Natural killer cell treated with Interleukin-12 subunit alpha and Interleukin-12 subunit beta and Interleukin-15 and Interleukin-18, amount 100 ng/mL, for 72 hours (primary cell): ENCODE measurements at places on chromosomes 3 and 15. TPM values are rescaled to one million over a fixed set of nuclear protein-coding genes. Genes with fewer than 3 reads are reported as not detected.

CCR8 gene
- 0.45 TPM for total RNA-seq

CCDC39 gene
- total RNA-seq = not detected

TRIM71 gene
- not detected for total RNA-seq

GPR176 gene
- 0.07 TPM for total RNA-seq

LRRIQ4 gene
- total RNA-seq = not detected

TUSC7 gene
- not detected for total RNA-seq

- no peak overlapping the region for H3K27ac ChIP-seq
- no peak overlapping the region for H3K4me3 ChIP-seq
- H3K4me1 ChIP-seq = no peaks in the 10 kb centered on the region
- peaks cover 9% of the 10 kb centered on the region for H3K27me3 ChIP-seq
Measured at GRCh38 chr15:77837649-77838025, 204.9 kb upstream of the LINGO1 start.

DNA sequence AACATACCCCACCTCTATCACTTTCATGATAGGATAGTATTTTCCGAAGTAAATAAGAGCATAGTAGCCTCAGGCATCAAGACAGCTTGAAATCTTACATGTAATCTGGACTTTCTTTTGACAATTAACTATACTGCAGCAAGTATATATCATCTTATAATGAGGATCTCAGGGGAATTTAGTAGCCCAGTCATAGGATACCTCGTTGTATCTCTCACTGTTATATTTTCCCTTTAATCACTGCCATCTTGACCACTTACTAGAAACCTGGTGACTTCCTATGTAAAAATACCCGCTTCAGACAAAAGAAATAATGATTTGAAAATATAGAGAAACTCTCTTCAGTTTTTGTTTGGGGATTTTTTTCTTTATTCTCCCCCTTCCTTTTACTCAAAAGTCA lies 88.2 kb downstream of the SERPINI1 start:
- no peak overlapping the region for H3K27ac ChIP-seq
- H3K27me3 ChIP-seq = no peaks in the 10 kb centered on the region
- H3K36me3 ChIP-seq = no peaks in the 10 kb centered on the region

- DNase-seq = no peak
- no peaks in the 10 kb centered on the region for H3K27me3 ChIP-seq
- H3K4me1 ChIP-seq = no peaks in the 10 kb centered on the region
- no peak overlapping the region for H3K27ac ChIP-seq
Measured at GRCh38 chr15:42367041-42367440, 7.7 kb downstream of the CAPN3 start.

DNA sequence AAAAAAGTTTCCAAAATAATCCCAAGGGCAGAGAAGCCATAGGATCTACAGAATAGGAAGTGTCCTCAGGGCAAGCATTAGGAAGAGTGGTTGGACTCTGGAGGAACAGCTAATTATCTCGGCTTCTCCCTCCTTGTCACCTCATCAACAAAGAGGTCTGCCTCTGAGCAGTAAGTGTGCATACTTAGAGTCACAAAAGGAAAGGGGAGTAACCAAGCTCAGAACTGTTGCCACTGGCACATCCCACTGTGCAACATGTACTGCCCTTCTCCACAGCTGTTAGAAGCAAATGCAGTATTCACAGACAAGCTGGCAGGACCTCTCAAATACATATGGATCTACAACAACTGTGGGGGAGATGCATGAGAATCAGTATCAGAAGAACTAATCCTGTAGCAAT lies 31.5 kb downstream of the NGLY1 start:
- no peak for DNase-seq
- H3K4me3 ChIP-seq = no peak overlapping the region

DNA sequence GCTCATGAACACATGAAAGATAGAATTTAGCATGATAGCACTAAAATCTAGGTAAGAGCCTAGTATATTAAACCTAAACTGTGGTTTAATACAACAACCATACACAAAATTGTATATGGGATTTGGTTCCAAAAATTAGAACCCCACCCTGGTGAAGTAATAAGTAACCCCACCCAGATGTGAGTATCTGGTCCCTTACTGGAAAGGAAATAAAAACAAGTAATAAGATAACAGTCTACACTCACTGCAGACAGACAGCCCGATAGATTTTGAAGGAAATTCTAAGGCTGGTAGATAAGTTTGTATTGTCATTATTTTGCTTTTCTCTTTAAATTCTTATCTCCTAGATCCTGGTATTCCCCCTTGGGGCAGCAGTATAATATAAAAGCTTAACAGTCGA lies 184.9 kb downstream of the ZBTB20 start:
- no peak overlapping the region for H3K27ac ChIP-seq
- no peak overlapping the region for H3K4me3 ChIP-seq
- H3K4me1 ChIP-seq = no peaks in the 10 kb centered on the region
- H3K27me3 ChIP-seq = no peaks in the 10 kb centered on the region
- H3K36me3 ChIP-seq = peaks cover 5% of the 10 kb centered on the region
- DNase-seq = no peak

- H3K27ac ChIP-seq = no peak overlapping the region
- no peaks in the 10 kb centered on the region for H3K36me3 ChIP-seq
- no peak for DNase-seq
- H3K4me3 ChIP-seq = no peak overlapping the region
- H3K4me1 ChIP-seq = peaks cover 10% of the 10 kb centered on the region
Measured at GRCh38 chr3:46500656-46501635, 3.2 kb downstream of the RTP3 start.

DNA sequence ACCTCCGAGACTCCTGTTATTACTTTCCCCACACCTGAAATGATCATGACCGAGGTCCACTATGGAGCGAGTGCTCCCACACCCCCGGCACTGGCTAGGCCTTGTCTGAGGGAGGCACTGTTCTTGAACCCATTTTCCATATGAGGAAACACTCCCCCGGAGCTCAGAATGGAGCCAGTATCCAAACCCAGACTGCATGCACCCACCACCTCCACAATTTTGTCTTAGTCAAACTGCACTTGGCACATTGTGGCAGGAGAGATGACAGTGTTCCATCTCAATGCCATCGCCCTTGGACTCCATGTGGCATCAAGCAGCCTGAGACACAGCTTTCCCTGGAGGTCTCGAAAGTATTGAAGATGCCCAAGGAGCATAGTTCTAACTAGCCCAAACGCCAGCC lies 154.1 kb downstream of the NUP210 start:
- peaks cover 10% of the 10 kb centered on the region for H3K4me1 ChIP-seq
- H3K27me3 ChIP-seq = peaks cover 4% of the 10 kb centered on the region
- no peak for DNase-seq
- H3K4me3 ChIP-seq = no peak overlapping the region

DNA sequence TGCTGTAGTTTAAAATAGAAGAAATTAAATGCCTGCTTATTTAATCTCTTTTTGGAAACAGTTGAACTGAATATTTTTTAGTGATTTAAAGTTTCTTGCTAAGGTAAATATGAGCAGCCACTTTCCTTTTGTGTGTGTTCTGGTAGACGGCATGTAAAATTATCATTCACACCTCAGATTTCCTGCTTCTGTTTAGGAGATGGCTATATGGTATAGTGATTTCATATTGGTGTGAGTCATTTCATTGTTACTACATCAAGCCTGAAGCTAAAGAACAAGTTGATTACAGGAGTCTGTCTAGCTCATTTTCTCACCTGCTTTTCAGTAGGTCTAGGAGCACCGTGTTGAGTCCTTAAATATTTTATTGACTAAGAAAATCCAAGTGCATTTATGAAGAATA lies 2.2 kb downstream of the LRCH3 start:
- H3K4me3 ChIP-seq = peak overlapping the region; percentile 96
- peaks cover 5% of the 10 kb centered on the region for H3K36me3 ChIP-seq
- peak overlapping the region; percentile 99 for H3K27ac ChIP-seq
- DNase-seq = no peak
- peaks cover 45% of the 10 kb centered on the region for H3K4me1 ChIP-seq

DNA sequence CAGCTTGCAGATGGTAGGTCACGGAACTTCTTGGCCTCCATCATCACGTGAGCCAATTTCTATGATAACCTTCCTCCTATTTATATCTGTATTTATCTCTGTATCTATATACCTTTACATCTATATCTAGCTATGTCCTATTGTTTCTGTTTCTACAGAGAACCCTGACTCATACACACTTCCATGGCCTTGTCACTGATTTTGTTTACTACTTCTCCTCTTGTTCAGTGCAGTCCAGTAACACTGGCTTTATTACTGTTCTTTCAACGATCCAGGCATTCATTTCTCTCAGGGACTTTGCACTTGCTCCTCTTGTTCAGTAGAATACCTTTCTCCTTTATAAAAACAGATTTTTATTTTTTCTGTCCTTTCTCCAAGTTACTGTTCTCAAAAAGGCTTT lies 937.0 kb upstream of the ALCAM start:
- H3K4me3 ChIP-seq = no peak overlapping the region
- no peaks in the 10 kb centered on the region for H3K36me3 ChIP-seq
- no peaks in the 10 kb centered on the region for H3K27me3 ChIP-seq

- no peaks in the 10 kb centered on the region for H3K4me1 ChIP-seq
- DNase-seq = no peak
- H3K36me3 ChIP-seq = no peaks in the 10 kb centered on the region
- H3K27me3 ChIP-seq = peaks cover 17% of the 10 kb centered on the region
Measured at GRCh38 chr15:93789441-93789840, 441.9 kb upstream of the MCTP2 start.

DNA sequence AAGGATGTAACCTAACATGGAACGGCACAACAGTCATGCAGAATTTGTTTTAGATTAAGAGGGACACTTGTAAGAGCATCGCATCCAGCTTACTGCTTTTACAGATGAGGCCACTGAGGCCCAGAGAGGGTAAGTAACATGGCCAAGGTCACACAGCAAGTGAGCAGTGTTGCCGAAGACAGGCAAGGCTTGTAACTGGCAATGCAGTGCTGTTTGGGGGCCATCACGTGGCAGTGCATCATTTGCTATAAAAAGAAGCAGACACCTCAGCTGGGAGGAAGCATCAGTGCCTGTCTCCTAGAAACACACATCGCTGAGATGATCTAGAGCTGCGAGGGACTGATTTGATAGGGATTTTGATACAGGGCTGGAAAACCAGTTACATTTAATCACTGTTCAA lies 108.2 kb upstream of the PROK2 start:
- H3K27ac ChIP-seq = no peak overlapping the region
- H3K27me3 ChIP-seq = peaks cover 18% of the 10 kb centered on the region
- no peaks in the 10 kb centered on the region for H3K36me3 ChIP-seq
- H3K4me3 ChIP-seq = no peak overlapping the region
- no peaks in the 10 kb centered on the region for H3K4me1 ChIP-seq
- DNase-seq = no peak

DNA sequence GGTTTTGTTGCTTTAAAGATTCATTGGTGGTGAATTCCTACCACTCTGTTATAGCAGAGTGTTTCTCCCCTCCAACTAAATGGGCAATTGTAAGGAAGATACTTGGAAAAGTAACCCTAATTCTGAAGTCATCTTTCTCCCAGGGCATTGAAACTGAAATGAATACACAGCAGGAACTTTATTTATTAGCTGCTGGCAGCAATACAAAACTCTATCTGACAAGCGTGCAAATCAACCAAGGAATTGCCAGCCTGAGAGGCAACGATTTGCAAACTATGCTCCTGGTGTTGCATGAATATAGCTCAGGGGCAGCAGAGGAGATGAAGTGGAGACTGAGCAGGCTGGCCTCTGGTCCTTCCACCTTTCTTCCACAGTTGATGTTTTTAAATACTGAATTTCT lies 48.9 kb downstream of the CD200R1 start:
- H3K27ac ChIP-seq = no peak overlapping the region
- peaks cover 3% of the 10 kb centered on the region for H3K4me1 ChIP-seq
- H3K4me3 ChIP-seq = no peak overlapping the region
- DNase-seq = no peak
- H3K36me3 ChIP-seq = no peaks in the 10 kb centered on the region

DNA sequence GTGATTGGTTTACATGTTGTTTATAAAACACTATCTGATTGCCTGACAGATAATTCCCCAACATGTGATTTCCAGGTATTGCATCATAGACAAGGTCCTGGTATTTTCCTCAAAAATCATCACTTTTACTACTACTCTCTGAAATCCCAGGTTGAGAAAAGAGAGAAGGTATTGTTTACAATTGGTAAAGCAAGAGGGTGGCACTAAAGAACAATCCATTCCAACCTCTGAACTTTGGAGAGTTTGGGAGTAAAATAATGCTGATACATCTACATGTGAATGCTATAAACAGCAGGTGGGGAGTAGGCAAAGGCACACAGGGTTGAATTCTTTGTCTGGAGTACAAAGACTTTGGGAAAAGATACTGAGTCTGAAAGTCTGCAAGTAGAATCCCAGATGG lies 134.2 kb downstream of the WDR72 start:
- H3K27ac ChIP-seq = no peak overlapping the region
- no peaks in the 10 kb centered on the region for H3K4me1 ChIP-seq
- no peaks in the 10 kb centered on the region for H3K27me3 ChIP-seq

DNA sequence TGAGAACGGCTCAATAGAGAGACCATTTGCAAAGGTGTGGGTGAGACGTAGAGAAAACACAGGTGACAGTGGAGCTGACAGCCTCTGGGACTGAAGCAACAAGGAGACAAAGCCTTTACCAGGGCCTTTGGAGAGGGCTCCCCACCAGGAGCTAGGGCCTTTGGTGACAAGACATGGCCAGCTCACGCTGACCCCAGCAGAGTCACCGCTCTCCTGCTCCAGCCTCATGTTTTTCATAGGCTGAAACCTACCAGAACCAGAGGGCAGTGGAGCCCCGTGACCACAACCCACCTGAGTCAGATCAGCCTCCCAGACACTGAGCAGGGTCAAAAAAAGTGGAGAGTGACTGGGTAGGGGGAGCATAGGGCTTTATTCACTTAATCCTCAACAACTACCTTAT lies 214.7 kb downstream of the SHQ1 start:
- H3K27ac ChIP-seq = no peak overlapping the region
- peaks cover 26% of the 10 kb centered on the region for H3K27me3 ChIP-seq
- DNase-seq = no peak
- H3K4me1 ChIP-seq = peaks cover 9% of the 10 kb centered on the region
- peak overlapping the region; percentile 47 for H3K4me3 ChIP-seq

DNA sequence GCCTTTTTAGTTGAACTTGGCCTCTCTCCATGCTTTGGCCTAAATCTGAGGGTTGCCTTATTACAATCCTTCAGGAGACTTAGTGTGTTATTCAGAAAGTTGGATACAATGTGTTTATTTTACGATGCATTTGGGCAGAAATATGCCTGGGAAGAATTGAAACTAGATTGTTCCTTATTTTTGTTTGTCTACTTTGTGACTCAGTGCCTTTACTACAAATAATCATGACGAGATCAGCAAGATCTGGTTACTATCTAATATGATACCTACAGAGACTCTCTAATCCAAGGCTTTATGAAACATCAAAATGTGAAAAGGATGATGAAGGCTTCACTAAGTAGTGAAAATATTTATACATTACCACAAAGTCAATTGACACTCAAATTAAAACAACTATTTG lies 82.2 kb downstream of the RBMS3 start:
- H3K4me3 ChIP-seq = no peak overlapping the region
- H3K36me3 ChIP-seq = peaks cover 4% of the 10 kb centered on the region
- H3K4me1 ChIP-seq = peaks cover 2% of the 10 kb centered on the region
- no peak for DNase-seq
- no peaks in the 10 kb centered on the region for H3K27me3 ChIP-seq
- no peak overlapping the region for H3K27ac ChIP-seq

GRCh38 chr3:195135917-195136316 lies 135.0 kb downstream of the XXYLT1 start:
- no peaks in the 10 kb centered on the region for H3K27me3 ChIP-seq
- peaks cover 7% of the 10 kb centered on the region for H3K36me3 ChIP-seq
- H3K4me3 ChIP-seq = no peak overlapping the region
- H3K27ac ChIP-seq = no peak overlapping the region
- peak; percentile 15 for DNase-seq
